ENCODE measurements at places on chromosomes 12 and 14.
A peak's percentile ranks its signal among the peaks of the same experiment; 100 is the strongest.

DNA sequence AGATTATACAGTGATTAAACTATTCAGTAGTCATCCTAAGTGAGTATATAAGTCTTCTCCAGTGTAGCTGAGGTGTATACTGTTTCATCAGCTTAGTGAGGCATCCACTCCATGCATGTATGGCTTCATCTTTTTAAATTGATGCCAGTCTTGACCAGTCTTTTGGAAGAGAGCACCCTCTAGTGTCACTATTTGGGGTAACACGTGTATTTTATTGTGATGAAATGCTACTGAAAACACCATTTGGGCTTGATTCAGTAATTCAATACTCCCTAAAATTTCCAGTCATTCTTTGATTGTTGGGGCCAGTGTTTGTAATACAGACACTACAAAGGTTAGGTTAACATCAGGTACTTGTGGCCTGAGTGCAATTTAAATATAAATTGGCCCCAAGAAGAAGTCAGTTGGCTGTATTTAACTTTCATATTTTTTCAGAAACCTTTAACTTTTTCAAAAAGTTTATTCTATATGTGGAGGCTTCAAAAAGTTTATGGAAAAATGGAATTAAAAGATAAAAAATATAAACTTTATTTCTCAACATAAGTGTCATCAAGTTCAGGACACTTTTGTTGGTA is 35.3 kb downstream of the MIPOL1 start:
- peak; percentile 36 for DNase-seq

DNA sequence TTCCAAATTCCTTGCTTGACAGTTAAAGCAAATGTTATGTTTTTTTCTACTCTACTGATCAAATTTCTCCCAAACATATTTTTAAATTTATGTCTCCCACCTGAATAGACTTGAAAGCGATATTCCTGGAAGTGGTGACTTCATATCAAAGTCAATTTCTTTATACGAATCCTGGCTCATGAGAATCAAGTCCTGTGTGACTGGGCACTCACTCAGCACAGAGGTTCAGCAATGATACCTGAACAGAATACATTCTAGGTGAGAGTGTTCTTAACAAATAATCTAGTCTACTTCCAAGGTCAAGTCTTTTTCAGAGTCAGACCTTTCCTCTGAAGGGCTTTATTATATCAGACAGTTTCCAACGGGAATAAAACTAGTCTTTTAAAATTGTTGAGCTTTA is 1070.6 kb downstream of the TRHDE start:
- DNase-seq, result no peak

DNA sequence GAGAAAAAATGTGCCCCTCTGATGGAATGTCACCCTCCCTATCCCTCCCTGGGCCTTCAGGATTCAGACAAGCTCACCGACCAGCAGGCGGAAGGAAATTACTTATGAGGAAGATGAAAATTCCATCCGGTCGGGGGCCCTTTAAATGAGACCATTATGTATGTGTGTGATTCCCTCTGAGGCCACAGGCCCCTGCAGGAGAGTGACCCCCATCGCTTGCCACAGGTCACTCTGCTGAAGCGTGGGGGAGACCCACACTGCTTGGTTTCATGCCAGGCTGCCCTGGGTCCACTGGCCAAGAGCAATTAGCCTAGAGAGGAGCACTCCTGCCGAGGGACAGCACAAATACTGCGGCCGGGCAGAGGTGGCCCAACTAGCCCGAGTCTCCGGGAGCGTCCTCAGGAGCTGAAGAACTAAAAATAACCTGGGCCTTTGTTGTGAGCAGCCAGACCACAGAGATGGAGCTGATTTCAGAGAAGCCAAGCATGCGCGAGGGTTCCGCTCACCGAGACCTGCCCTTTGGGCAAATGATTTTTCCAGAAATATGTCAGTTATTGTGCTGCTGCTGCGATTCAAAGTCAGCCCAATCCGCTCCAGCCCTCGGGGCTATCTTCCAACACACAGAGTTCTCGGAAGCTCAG is 276.4 kb downstream of the DPF3 start:
- no peak for DNase-seq

DNA sequence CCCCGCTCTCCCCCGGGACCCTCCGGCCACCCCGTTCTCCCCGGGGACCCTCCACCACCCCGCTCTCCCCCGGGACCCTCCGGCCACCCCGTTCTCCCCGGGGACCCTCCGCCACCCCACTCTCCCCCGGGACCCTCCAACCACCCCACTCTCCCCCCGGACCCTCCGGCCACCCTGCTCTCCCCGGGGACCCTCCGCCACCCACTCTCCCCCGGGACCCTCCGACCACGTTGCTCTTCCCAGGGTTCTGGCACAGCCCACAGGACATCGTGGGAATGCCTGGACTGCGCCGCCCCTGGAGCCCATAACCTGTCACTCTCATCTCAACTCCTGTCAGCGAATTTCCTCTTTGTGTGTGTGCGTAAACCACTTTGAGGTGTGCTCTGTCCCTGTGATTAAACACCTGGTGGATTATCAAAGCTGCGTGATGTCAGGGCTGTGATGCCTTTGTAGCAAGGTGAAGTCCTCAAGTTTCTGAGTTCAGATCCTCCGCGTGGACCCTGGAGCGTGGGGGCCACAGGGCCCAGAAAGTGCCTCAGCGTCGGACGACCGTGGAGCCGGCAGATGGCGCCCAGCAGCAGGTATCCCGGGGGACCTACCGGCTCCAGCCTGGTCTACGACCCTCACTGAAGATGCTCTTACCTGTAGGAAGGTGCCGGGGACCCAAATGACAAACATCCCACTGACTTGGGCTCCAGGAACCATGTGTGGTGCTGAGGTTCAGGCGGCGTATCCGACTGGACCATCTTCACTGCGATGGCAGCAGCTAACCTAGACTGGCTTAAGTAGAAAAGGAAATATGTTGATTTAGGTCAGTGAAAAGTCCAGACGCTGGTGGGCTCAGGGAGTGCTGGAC is 63.2 kb upstream of the GALNT9 start:
- DNase-seq, result no peak

DNA sequence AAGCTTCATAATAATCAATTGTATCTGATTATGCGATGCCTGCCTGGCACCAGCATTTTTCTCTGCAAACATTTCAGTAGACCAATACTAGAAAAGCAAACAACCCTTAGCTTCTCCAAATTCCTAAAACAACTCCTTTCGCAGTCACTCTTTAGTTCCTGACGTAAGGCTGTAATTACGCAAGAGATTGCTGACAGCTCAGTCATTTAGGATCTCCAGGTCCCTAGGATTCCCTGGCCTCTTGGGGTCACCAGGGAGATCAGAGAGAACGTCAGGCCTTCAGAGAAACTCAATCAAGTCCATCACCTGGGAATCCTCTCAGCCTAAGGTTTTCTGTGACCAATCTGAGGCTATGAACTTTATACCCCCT is 390.6 kb downstream of the PAWR start:
- no peak for DNase-seq

DNA sequence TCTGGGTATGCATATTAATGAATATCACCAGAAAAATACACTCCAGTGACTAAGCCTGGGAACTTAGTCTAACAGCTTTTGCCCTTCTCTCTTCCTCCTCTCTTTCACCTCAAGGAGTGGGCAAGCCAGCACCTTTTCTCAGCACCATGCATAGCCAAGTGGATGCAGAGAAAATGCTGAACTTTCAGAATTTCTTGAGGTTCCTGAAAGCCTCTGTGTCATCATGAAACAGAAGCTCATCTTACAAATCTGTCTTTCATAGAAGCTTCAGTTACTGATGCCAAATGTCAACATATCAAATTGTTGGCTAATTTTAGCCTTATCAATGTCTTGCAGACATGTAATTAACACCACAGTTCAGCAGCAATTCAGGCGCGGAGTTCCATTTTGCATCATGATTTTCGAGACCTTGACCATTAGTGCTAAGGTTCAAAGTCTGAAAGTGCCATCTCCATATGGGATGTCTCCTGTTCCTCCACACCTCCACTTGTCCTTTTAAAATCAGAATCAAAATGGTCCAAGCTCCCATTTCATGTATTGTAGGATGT is 51.1 kb upstream of the RPH3A start:
- DNase-seq, result no peak

DNA sequence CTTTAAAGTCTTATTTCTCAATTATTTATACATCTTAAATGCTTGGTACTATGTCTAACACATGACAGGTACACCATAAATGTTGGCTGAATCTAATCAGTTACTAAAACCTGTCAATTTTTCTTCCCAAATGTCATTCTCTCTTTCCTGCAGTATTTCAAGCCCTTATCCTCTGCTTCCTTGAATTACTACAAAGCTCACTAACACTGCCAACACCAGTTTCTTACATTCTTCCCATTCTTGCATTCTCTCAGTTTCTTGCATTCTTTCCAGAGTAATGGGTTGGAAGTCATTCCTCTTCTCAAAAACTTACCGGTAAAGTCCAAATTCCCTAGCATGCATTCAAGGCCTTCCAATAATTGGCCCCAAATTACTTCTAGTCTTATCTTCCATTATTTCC is 9.6 kb upstream of the SMARCC2 start:
- no peak for DNase-seq

DNA sequence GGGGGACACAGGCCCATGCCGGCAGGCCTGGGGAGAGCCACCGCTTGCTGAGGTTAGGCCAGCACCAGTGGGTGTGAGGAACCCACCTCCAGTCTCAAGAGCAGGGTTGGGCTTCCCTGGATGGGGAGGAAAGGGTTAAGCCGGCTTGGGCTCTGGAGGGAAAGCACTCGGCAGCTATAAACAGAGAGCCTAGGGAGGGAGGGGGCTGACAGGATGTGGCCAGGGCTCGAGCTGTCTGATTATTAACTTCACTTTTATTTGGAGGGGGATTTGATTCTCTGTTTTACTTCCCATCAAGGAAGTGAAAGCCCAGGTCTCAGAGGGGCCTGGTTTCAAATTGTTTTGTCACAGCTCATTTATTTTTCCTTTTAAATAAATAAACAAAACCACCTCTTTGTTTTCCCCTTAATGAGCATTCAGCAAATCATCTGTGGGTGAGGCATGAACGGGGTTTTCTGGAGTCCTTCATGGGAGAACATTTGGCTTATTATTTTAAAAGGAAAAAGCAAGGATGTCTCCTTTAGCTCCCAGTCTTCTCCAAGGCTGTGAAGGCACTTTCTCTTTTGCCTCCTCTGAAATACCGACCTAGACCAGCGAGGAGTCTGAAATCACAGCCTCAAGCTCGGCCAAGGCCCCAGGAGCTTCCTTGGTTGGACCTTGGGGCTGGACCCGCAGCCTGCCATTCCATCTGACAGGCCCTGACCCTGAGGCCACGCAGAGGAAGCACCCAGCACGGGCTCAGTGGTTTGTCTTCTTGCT is 21.9 kb upstream of the ZFP36L1 start:
- no peak for DNase-seq

DNA sequence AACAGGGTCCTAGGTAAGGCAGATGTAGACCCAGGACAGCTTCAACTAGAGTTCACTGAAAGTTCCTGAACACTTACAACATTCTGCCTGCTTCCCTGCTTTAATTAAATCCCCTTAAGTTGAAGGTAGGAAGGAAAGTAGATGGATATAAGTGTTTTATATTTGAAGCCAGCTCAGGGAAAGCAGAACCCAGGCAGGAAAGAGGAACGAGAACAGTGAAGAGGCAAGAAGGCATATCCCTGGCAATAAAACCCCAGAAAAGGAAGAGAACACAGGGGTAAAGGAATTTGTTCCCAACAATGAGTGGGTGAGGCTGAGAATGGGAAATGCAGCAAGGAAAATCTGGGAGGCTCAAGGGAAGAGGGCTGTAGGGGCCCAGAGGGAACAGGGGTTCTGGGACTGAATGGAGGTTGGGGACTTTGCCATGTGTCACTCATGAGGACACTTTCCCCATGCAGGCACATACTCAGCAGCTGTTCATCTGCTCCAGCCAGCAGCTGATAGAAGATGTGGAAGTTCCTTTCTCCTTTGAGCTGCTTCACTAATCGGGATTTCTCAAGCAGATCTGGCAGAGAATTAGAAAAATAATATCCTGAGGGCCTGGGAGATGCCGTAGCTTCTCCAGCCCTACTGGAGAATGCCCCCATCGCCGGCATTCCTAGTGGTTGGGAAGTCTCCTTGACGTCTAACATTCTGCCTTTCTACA is 3.7 kb downstream of the MYO1A start:
- peak; percentile 37 for DNase-seq

DNA sequence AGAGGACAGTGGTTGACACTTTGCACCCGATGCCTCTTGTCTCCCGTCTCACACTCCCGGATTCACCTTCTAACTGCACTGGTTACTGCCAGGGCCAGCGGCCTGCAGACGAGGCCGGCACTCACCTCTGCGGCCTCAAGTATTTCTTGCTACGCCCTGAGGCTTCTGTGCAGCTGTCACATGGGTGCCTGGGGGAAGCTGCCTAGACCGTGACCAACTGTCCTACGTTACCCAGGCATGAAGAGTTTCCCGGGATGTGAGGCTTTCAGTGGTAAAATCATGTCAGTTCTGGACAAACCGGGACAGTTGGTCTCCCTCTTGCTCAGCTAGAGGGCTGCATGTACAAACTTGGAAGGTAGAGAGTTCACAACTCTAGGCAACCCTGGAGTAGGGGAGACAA is 274.5 kb downstream of the GLT1D1 start:
- no peak for DNase-seq

GRCh38 chr12:109582636-109583035 is 9.0 kb downstream of the MVK start:
- DNase-seq, result no peak

DNA sequence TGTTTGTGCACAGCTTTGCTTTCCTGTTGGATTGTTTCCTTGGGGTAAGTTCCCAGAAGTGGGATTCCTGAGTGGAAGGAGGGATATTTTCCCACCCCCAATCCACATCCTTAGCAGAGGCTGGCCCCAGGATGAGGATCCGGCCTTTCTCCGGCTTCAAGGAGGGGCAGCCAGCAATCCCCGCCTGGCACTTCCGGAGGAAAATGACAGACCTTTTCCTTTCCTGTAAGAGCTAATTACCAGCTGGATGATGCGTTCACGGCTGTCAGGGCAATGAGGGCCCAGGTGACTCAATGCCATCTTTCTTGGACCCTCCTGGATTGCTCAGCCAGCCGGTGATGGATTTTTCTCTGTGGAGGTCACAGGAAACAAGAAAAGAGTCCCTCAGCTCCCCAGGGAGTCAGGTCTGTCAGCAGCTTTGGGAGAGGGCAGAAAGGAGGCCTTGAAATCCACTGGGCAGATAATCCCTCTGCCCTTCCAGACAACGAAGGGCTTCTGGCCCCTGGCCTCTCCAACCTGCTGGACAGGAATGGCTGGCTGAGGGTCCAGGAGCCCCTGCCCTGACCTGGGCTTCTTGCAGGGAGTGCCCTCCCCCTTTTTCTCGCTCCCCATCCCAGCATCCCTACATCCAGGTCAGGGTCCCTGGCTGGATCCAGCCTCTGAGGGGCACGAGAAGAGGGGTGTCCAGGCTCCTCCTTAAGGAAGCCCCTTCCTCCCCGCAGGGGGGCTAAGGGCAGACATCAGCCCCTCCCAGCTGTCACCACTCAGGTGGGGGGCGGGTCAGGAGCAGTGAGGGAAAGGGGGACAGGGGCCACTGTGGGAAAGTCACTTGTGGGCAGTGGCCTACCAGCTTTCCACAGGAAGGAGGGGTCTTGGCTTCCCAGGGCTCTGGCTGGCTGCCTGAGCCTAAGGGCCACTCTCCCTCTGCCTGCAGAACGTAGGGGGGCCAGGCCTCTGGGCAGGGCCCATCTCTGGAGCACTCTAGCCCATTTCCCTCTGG is 16.1 kb upstream of the CCDC85C start:
- DNase-seq, result no peak

GRCh38 chr14:71739273-71739990 is 192.8 kb upstream of the RGS6 start:
- no peak for DNase-seq

All from inflammatory macrophage (primary cell).